GM12865 (cell line): ENCODE measurements at places on chromosomes 4 and X.
A peak's percentile ranks its signal among the peaks of the same experiment; 100 is the strongest.

DNA sequence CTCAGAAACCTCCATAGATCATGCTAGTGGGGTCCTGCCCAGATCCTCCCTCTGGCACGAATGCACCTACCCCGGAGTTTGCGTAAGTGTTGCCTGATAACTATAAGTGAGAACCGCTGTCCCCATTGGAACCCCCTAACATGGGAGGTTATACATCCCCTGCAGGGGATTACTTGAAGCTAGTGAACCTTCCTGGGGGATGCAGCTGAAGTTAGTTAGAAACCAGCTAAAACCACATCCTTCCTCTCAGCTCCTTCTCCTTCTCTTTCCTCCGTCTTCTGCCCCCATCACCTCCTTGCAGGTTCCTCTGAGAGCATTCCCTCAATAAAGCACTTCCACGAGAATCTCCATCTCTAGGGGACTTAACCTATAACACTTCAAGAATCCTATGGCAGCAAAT, 95.0 kb downstream of the ZNF827 start:
- DNase-seq = no peak

DNA sequence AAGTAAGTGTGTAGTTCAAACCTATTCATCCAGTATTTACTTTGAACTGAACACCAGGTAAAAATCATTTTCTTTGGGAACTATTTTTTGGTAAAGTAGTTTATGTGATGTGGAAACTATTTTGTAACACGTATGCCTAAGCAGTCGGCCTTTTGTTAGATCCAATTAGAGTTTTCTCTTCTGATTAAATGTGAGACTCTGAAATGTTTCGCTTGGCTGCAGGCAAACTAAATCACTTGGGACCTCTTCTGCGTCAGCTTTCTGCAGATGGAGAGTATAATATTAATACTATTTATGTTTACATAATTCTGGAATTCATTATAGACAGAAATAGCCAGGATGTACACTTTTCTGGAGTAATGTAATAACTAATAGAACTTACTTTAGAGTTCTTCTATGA, 46.9 kb downstream of the BMPR1B start:
- DNase-seq = no peak

- DNase-seq = peak; percentile 0
Measured at GRCh38 chrX:145825896-145826295, 8.3 kb downstream of the SLITRK2 start.

DNA sequence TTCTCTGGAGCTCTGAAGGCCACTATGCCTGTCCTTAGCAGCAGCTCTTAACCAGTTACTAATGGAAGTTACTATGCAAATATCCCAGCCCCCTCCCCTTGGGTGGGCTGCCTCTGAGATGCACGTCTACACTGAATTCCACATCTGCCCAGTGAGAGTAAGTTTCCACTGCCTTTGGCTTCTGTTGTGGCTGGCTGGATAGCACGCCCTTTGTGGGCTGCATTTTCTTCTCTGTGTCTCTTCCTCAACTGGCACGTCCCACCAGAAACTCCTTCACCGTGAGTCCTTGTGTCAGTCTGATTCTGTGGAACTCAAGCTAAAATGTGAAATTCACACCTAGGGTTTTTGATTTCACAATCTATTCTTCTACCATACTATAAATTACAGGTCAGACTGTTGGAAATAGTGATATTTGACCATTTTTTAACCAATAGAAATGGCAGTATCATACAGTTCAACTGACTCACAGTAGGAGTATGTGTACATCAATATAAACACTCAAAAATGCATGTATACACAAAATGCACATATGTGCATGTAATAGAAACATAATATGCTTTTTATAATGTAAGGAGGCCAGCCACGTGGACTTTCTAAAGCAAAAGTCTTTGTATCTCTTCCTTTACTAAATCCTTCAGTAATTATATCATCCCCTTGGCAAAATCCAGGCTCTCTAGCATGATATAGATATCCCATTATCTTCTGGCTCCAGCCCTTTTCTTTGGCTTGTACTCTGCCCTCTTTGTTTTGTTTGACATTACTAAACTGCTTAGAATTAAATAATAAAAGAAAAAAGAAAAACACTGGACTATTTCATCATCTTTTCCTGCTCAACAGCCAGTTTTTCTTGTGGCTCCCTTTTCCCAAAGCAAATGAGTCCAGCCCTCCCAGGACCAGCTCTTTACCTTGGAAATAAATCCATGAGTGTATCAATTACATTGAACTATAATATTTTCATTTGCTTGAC, 33.2 kb upstream of the LDB2 start:
- DNase-seq = no peak

- peak; percentile 93 for DNase-seq
Measured at GRCh38 chr4:155809835-155810234, 51.0 kb downstream of the GUCY1B1 start.

GRCh38 chrX:42242004-42242403, 318.6 kb upstream of the CASK start:
- DNase-seq = no peak
